ENCODE measurements at places on chromosomes 13 and 19.

GRCh38 chr19:44735011-44735410 lies 13.5 kb upstream of the BCL3 start:
- DNase-seq = no peak

- DNase-seq = no peak
These were observed 64.5 kb downstream of the RAP2A start for GRCh38 chr13:97498419-97498818.

DNA sequence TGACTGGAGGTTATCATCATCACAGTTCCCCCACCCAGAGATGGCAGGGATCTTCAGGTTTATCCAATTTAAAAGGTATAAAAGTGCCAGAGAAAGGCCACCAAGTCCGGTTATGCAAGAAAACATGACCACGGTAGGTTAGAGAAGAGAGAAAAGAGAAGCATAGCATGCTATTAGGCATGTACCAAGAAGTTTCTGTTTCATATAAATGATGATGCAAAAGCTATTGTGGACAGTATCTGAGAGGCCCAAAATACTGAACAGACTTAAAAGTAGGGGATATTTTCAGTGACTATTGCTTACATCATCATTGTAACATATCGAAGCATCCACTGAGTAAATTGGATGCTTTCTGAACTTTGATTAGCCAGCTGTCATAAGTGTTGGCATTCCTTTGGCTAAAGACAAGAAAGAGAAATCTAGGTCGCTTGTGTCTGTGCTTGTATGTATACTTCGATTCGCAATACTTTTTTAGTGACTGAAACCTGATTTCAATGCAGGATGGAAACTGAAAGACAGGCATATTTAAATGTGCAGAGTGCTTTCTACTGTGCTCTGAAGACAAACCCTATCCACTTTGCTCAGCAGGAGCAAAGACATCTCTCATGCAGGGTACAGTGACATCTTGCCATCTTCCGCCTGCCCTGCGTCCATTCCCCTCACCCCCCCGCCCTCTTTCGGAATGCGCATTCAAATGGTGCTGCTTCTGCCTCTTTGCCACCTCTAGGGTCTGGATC lies 180.3 kb downstream of the SHISA2 start:
- DNase-seq = no peak

GRCh38 chr13:50616101-50616500 lies 227.4 kb downstream of the DLEU7 start:
- no peak for DNase-seq

GRCh38 chr13:21034603-21035191 lies 26.7 kb downstream of the LATS2 start:
- no peak for DNase-seq

GRCh38 chr19:12465211-12465610 lies 19.4 kb downstream of the ZNF709 start:
- DNase-seq = no peak

GRCh38 chr13:31903111-31903815 lies 128.3 kb upstream of the FRY start:
- DNase-seq = no peak

GRCh38 chr19:40247178-40247577 lies 20.7 kb upstream of the CCNP start:
- DNase-seq = no peak

- no peak for DNase-seq
These were observed 102.1 kb upstream of the C1QTNF9B start for GRCh38 chr13:23999424-23999823.

DNA sequence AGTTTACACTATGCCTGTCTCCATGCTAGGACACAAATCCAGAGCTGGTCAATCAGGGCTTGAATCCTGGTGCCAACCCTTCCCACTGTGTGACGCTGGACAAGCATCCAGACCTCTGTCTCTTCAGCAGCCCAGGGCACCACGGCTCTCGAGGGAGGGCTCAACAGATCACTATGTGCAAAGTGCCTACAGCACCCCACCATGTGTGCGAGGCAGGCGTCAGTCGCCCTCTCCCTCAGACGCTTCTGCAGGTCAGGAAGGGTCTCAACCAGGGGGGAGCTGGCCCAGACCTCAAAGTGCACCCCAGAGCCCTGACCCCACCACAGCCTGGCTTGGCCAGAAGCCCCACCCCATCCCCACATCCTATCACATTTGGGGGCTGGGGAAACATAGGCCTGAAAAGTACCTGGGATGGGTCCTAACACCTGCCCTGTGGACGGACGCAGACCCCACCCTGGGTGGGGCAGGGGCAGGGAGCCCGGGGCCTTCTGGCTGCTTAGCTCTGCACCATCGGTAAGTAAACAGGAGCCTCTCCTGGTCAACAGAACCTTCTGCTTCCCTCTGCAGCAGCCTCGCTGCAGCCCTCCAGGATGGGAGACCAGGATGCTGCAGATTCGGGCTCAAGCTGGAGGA lies 2.9 kb upstream of the C2CD4C start:
- DNase-seq = no peak

- DNase-seq = no peak
These were observed 272.0 kb downstream of the FOXO1 start for GRCh38 chr13:40394304-40394985.

DNA sequence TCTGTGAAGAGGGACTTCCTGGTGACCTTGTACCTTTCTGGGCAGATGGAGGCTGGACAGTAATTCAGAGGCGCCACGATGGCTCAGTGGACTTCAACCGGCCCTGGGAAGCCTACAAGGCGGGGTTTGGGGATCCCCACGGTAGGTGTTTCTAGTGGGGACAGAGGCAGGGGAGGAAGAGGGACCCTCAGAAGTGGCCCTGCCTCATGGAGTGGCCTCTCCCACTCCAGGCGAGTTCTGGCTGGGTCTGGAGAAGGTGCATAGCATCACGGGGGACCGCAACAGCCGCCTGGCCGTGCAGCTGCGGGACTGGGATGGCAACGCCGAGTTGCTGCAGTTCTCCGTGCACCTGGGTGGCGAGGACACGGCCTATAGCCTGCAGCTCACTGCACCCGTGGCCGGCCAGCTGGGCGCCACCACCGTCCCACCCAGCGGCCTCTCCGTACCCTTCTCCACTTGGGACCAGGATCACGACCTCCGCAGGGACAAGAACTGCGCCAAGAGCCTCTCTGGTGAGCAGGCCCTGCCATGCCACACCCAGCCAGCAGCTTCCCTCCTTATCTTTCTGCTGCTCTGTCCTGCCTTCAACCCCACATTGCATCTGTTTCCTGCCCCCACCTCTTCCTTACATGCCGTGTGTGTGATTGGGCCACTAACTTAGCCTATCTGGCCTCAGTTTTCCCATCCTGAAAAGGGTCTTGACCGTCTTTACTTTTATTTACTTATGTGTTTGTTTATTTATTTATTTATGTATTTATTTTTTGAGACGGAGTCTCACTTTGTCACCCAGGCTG lies 7.3 kb downstream of the ANGPTL4 start:
- DNase-seq = no peak

- no peak for DNase-seq
These were observed 592 bp downstream of the CLPTM1 start for GRCh38 chr19:44955505-44956439.

- peak; percentile 0 for DNase-seq
These were observed 18.0 kb upstream of the RBM26 start for GRCh38 chr13:79423801-79424642.

DNA sequence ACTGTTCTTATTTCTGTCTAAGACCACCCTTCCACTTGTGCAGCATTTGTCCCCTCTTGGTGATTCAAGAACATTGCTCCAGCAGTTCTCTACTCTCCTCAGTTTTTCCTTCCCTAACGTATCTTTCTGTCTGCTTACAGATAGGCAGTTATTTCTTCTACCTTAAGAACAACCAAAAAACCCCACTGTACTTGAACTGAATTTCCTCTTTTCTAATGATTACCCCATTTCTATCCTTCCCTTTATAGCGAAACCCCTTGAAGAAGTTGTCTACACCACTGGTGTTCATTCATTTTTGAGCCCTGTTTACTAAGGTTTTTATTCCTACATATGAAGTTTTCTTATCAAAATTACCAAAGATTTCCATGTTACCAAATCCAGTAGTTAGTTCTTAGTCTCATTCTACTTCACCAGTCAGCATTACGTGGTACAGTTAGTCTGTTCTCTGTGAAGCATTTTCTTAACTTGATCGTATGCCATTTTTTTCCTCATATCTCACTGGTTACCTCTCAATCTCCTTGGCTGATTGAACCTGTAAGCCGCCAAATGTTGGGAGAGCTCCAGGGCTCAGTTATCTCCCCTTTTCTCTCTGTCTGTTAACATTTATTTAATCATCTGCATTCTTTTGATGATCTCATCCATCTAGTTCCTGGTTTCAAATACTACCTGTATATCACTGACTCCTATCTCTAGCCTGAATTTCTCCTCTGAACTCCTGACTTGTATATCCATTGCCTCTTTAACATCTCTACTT lies 9.0 kb downstream of the LSM14A start:
- no peak for DNase-seq

DNA sequence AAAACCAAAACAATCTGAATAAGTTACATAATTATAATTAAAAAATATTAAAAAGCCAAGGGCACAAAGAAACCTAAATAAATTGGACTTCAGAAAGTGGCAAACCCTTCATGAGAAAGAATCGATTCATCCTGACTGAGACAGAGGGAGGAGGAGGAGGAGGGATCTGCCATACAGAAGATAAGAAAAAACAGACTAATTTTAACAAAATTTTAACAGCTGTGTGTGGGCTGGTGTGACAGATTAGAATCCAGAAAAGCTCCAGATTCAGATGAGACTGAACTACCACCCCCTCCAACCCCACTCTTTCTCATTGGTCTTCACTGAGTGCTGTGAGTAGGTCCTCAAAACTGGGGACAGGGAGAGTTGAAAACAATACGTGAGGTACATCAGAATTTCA lies 111.5 kb upstream of the HTR2A start:
- no peak for DNase-seq

DNA sequence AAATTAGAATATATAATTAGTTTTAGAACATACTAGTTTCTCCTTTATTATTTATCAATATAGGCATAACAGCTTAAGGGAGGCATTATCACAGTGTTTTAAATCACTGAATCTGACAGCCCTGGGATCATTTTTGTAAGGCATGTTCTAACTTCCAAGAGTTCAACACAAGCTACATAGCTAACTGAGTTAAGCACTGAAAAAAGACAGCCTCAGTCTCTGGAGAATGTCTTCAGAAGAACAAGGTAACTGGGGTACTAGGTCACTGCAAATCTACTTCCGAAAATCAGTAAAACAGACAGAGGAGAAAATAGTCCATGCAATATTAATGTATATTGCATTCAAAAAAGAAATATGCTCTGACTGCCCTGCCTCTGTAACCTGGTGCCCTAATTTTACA lies 502.1 kb downstream of the RFC3 start:
- no peak for DNase-seq

DNA sequence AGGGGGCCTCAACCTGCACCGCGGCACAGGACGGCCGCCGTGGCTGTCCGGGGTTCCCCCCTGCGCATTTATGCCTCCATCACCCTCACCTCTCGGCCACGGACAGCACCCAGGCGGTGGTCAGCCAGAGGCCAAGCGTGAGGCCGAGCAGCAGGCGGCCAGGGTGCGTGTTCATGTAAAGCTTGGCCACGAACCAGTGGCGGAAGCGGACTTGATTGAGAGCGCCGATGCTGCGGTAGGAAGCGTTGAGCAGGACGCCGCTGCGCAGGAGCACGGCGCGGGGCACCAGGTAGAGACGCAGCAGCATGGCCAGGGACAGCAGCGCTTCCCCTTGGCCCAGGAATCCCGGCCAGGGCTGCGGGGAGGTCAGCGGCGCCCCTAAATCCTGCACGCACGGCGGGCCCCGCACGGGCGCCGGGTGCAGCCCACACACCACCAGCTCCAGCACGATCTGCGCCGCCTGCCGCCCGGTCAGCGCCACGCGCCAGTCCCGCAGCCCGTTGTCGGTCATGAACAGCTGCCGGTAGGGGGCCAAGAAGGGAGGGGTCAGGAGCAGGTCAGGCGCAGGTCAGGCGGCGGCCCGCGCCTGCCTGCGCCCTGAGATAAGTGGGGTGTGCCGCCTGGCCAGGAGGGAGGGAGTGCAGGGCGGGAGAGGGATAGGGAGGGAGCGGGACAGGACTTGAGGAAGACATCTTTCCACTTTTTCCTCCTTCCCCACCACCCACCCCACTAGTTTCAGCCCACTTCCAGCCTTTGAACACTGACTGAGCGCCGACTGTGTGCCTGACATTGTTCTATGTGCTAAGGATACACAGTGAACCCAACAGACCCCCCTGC lies 6.5 kb downstream of the KCNN4 start:
- DNase-seq = no peak

DNA sequence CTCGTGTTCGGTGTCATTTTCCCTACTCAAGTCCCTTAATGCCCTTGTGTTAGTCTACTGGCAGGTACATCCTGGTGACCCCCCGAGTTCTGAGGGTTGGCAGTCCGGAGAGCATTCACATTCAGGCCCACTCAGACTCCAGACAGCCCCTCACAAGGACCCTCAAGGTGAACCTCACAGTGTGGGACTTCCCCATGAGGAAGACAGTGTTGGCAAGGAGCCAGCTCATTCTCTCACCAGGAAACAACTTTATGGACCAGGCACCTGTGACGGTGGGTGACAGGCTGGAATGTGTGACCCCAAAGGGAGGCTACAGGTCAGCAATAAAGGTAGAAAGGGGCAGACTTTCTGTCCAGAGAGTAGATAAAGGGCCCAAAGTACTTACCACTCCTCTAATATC lies 24.5 kb downstream of the RDH8 start:
- no peak for DNase-seq

DNA sequence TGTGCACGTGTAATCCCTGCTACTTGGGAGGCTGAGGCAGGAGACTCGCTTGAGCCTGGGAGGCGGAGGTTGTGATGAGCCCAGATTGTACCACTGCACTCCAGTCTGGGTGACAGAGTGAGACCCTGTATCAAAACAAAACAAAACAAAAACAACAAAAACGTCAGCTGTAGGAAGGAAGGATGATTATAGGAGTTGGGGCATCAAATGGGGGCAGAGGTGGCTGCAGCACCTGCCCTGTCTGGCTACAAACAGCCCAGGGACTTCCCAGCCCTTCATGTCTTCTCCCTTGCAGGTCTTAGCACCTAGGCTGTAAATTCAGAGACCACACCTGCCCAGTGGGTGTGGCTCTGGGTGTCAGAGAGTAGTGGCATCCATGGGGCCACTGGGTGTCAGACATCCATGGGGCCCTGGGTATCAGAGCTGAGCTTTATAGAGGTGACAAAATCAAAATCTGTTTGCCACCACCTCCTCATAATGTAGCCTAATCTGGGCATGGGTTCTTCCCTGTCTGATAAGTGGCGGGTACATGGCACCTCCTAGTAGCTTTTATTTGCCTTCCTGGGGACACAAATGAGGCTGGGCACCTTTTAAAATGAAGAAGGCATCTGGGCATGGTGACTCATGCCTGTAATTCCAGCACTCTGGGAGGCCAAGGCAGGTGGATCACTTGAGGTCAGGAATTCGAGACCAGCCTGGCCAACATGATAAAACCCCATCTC lies 4.7 kb upstream of the B3GNT3 start:
- DNase-seq = no peak

DNA sequence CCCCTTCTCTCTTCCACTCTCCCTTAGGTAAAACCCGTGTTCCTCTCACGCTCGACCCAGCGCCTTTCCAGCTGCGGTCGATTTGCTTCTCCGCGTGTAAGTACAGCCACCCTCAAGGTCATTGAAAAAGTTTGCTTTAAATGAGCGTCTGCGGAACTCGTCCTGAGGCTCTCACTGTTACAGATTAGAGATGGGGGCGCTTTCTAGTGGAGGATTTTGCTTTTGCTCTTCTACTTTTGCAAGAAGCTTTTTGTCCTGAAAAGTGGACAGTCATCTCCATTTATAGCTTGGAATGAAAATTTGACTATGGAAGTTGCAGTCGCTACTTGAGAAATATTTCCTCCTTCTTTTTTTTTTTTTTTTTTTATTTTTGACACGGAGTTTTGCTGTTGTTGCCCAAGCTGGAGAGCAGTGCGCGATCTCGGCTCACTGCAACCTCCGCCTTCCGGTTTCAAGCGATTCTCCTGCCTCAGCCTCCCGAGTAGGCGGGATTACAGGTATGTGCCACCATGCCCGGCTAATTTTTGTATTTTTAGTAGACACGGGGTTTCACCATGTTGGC lies 595 bp upstream of the RAB20 start:
- no peak for DNase-seq
